ENCODE measurements at places on chromosomes 7 and 10.

DNA sequence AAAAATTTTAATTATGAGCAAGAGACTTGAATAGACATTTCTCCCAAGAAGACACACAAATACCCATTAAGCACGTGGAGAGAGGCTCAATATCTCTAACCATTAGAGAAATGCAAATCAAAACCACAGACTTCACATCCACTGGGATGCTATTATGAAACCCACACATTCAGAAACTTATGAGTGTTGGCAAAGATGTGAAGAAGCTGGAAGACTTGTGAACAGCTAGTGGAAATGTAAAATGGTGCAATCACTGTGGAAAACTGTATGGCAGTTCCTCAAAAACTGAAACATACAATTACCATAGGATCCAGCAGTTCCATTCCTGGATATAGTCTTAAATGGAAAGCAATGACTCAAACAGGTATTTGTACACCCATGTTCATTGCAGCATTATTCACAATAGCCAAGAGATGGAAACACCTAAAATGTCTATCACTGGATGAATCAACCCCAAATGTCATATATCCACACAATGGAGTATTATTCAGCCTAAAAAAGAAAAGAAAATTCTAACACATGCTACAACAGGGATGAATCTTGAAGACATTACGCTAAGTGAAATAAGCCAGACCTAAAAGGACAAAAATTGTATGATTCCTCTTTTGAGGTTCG, 53.5 kb upstream of the FRMD4A start:
- no peak for DNase-seq

- DNase-seq = peak; percentile 84
These were observed 789 bp downstream of the PDGFA start for GRCh38 chr7:518630-519483.

DNA sequence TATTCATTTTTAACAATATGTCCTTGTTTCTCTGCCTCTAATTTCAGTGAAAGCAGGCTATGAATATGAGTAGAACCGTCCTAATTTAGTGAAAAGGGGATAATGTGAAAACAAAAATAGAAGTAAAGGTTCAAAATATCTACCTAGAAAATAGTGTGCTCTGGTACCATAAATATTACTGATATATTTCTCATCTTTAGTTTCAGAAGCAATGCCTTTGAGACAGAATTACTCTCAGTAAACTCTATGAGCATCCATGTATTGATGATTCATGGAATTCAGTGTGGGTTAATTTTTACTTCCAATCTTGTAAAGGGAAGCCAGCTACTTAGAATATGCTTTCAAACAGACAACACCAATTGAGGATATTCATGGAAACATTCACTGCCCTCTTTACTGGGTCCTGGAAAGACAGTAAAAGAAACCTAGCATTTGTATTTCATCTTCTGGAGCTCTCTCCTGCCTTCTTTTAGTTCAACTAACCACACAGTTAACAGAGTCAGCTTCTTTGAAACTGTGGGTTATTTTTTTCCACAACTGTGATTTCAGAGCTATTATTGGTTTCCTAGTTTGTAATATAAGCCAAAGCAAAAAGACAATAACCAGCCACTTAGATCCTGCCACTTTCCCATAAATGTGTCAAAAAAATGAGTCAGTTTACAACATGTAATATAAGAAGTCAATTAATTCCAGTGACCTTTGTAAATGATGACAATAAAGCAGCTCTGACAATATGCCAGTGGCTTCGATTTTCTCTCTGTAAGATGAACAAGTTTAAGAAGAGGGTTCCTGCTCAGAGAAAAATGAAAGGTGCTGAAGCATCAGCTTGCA, 1.7 kb downstream of the LRRN3 start:
- no peak for DNase-seq

- no peak for DNase-seq
These were observed 330.9 kb upstream of the ZNF32 start for GRCh38 chr10:43979551-43979950.

- no peak for DNase-seq
These were observed 30.5 kb downstream of the PPIF start for GRCh38 chr10:79377557-79378382.

GRCh38 chr10:132546567-132547420, 9.2 kb downstream of the INPP5A start:
- DNase-seq = peak; percentile 73

- no peak for DNase-seq
These were observed 56.2 kb downstream of the HK1 start for GRCh38 chr10:69334302-69335062.

DNA sequence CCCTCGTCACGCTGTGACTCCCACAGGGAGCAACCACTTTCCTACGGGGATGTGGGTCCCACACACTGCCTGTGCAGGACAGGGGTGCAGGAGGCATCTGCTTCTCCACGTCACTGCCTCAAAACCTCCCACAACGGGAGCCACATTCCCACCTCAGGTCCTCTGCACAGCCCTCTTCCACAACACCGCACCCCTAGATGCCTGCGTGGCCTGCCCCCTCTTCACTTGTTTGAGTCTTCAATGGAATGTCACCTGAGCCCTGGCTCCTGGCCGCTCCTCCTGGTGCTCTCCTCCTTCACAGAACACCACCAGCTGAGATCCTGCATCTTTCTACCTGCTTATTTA, 73.6 kb downstream of the MAD1L1 start:
- no peak for DNase-seq

DNA sequence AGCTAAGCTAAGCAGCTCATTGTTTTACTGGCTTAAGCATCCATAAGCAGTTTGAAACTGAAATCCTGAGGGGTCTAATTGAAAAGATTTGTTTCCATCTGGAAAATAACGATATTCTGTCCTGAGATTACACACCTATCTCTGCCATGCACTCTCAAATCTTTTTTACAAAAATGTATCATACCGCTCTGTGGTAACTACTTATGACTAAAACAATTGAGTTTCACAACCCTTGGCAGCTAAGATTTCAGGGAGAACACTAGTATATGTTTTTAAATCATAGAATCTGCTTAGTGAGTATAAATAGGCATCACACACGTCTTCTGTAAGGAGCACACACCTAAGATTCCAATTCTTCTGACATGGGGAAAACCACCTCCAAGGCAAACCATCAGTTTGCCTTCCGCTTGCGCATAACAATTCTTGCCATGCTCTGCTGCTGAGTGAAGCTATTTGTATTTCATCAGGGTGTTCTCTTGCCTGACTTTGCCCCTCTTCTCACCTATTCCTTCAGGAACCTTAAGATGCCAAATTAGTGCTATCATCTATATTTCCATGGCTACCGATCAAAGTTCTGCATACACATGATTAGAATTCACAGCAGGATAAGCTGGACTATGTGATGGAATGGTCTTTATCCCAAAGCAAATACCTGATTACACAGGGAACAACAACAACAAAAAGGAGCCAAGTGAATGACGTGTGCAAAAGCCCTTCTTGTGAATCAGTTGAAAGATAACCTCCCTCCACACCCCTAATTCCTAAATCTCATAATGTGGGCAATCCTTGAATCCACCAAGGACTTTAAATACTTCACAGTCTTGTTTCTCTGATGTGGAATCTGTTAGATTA, 40.9 kb downstream of the PRPF18 start:
- no peak for DNase-seq

DNA sequence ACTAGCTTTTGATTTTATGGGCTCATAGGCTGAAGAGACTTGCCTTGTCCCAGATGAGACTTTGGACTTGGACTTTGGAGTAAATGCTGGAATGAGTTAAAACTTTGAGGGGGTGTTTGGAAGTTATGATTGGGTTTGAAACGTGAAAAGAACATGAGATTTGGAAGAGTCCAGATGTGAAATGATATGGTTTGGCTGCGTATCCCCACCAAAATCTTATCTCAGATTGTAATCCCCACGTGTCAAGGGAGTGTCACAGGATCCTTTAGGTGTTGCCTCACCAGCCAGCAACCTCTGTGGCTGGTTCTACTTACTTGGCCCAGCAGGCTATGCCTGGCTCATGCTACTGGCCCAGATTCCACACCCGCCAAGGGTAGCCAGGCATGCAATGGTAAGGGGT, 119.6 kb upstream of the NPY start:
- DNase-seq = no peak

DNA sequence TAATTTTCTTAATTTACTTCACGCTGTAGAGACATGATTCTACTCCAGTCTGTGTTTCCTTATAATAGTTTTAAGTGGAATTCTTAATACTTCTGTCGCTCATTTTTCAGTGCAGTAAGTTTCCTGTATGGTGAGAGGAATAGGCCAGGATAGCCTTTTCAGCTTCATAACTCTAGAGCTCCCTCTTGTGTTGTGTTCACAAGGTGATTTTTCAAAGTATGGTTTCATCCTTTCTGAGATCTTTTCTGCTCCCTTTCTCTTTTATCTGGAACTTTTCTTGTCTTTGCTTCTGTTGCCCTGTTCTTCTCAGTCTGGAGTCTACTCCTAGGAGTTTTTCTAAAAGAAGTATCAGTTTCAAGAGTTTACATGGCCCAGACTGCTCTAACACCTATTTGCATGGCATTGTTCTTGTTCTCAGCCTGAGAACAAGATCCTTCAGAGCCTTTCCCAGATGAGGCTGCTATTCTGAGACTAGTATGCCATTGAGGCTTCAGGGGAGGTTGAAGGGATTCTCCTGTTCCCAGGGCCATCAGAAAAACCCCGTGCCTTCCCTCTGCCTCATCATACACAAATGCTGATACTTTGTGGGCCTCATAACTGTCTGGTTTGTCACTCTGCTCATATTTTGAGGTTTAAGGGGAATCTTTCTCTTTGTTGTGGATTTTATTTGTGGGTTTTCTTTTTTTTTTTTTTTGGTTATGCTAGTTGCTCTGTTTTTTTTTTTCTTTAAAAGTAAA, 21.8 kb downstream of the NET1 start:
- peak; percentile 83 for DNase-seq

DNA sequence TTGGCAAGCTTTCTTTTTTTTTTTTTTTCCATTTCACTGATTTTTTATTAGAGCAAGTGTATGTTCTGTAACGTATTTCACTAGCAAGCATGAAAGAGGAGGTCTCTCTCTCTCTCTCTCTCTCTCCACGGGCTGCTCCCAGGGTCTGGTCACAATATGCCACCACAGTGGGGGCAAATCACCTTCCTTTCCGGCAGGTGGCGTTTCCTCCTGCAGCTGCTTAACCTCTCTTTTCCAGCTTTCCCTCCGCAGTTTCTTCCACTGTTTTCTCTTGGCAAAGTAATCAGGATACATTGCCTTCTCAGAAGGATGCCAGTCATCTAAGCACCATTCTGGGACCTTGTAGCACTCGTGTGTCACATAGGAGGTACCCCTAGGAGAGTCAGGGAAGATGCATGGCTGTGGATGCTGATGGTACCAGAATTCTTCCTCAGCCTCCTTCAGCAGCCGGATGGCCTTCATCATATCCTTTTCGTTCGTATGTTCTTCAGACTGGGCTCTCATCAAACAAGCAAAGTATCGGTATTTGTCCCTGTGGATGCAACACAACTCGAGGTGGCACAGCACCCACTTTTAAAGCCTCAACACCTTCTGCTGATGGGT, 197.3 kb upstream of the PODXL start:
- DNase-seq = peak; percentile 54

DNA sequence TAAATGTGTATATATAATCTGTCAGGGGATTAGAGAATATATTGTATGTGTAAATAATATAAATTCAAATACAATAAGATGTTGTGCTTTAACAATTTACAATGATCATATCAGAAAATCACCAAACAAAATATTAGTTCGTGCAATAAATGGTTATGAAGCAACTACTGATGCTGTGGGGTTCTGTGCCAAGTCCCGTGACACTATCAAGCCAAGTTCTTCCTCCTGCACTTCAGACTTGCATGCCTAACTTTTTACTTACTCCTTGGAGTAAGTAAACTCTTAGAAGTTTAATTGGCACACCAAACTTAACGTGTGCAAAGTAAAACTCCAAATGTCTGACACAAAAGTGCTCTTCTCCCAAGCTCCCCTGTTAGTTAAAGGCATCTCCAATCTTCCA, 26.5 kb upstream of the TMEM254 start:
- no peak for DNase-seq

- no peak for DNase-seq
These were observed 103.7 kb downstream of the PLXNA4 start for GRCh38 chr7:132472463-132473120.

GRCh38 chr7:110358028-110358427, 732.9 kb upstream of the LRRN3 start:
- DNase-seq = peak; percentile 49

GRCh38 chr7:149430192-149430591, 30.7 kb downstream of the ZNF777 start:
- DNase-seq = no peak

GRCh38 chr10:132192076-132192975, 5.6 kb downstream of the DPYSL4 start:
- no peak for DNase-seq

- no peak for DNase-seq
These were observed 20.1 kb upstream of the HDAC9 start for GRCh38 chr7:18475488-18475887.

GRCh38 chr7:130091999-130092398, 21.7 kb downstream of the KLHDC10 start:
- no peak for DNase-seq

DNA sequence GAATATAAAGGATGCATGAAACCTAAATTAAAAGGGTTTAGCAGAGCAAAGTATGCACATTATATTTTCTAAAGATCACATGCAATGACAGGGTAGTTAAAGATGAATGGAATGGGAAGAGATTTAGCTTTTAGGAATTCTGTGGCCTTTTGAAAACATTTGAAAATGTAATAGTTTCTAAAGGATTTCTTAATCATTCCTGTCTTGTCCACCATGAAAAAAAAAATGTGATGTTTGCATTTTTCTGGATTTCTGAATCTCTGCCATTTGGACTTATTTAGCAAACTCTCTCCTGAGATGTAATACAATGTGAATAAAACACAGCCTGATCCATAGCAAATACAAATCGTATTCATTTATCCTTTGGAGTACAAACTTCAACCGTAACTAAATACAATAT, 126.6 kb upstream of the RAB11FIP2 start:
- DNase-seq = no peak

DNA sequence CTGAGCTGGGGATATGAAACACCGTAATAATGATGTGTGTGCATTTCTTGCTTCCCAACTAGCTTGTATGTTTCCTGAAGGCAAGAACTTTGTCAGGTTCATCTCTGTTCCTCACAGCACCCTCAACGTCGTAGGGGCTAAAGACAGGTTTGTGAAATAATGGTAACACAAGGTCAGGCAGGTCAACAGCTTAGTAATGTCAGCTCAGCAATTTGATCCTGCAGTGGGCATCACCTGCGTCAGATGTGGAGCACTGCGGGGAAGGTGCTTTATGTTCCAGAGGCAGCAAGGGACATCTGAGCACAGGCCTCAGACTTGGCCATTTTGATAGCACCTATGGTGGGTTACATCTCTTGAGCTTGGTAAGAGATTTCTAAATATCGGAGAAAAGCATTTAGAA, 51.8 kb upstream of the BTBD16 start:
- no peak for DNase-seq
